ENCODE measurements at places on chromosomes 4 and X.

- DNase-seq, result no peak
These were observed 317.6 kb downstream of the BCOR start for GRCh38 chrX:39779952-39780783.

DNA sequence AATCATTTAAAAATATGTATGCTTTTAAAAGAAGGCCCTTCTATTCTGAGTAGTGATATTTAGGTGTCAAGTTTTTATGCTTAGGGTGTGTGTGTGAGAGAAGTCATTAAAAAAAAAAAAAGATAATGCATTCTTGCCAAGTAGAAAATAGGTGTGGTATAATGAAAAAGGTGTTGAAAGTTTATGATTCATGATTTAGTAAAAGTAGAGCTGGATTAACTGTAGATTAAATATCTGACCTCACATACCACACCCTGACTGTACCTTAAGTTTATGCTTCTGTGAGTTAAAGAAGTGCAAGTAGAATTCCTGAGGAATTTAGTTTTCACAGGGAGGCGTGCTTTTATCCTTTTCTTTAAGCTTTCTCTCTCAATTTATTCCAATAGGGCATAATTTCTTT, 71.1 kb downstream of the BMPR1B start:
- no peak for DNase-seq

GRCh38 chr4:105192474-105192873, 45.8 kb downstream of the TET2 start:
- DNase-seq, result no peak

DNA sequence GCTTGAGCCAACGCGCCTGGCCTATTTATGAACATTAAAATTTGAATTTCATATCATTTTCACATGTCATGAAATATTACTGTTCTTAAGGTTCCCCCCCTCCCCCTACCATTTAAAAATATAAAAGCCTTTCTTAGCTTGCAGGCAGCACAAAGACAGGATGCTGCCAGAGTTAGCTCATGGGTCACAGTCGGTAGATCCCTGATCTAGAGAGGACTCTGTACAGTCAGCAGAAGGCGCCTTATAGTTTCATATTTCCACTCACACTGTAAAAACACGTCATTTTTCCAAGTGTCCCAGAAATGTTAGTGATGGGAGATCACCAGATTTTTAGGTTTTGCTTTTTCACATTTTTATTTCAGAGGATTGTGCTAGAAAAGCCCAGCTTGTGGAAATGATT, 12.2 kb downstream of the NOCT start:
- DNase-seq, result no peak

GRCh38 chr4:180665994-180666824, 1577.0 kb upstream of the TENM3 start:
- peak; percentile 18 for DNase-seq

- no peak for DNase-seq
These were observed 176.9 kb upstream of the ARSJ start for GRCh38 chr4:114156371-114156770.

GRCh38 chrX:40709395-40709794, 25.9 kb downstream of the MED14 start:
- no peak for DNase-seq

GRCh38 chr4:122746485-122746965, 14.0 kb downstream of the BBS12 start:
- no peak for DNase-seq

- no peak for DNase-seq
These were observed 106.9 kb upstream of the MID1IP1 start for GRCh38 chrX:38694394-38694793.

DNA sequence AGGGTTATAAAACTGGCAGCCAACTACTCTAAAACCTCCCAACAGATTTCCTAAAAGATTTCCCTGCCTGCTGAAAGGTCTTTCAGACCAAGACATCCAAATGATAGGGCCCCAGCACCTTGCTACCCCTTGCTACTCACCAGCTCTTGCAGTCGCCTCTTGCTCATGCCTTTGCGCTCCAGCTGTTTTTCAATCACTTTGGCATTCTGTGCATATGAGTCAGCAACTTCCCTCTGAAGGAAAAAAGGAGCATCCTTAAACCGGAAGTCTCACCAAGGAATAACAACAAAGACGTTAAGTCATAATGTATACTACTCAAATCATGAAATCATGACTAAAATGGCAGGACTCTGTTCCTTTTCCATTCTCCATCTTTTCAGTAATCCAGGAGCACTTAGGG, 24.0 kb downstream of the STEEP1 start:
- DNase-seq, result no peak

DNA sequence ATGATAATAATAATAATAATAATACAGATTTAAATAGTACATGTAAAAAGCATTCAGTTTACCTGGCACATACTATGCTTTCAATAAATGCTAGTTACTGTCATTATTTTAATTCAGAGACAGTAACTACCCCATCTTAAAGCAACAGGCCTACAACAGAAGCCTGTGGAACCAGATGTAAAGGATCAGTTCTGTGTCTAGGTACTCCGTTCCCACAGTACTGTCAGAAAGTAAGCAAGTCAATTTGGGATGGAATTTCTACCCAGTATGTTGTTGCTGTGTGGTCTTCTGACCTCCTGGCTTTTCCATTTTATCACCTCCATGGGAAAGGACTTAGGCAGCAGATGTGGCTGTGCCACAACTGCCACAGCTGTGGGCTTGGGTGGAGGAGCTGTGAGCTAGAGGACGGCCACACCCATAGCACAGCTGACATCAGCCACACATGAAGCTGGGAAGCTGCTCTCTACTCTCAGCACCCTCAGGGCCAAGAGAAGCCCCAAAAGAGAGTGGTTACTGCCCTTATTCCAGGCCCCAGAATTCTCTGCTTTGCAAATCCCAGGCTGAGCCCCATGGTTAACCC, 102.8 kb downstream of the CBR4 start:
- DNase-seq, result no peak

DNA sequence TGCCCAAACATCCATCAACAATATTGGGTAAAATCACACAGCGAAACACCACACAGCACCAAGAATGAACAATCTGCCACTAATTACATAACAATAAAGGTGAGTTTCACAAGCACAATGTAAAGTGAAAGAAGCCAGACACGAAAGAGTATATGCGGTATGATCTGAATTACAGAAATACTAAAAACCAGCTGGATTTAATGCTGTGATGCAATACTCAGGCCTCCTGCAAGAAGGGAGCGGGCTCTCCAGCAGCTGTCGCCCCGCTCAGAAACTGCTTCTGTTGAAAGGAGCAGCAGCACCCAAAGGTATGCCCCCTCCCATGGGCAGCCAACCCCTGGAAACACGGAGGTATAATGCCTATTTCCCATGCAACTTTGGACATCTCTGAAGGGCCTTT, 77.0 kb downstream of the PAPSS1 start:
- no peak for DNase-seq

DNA sequence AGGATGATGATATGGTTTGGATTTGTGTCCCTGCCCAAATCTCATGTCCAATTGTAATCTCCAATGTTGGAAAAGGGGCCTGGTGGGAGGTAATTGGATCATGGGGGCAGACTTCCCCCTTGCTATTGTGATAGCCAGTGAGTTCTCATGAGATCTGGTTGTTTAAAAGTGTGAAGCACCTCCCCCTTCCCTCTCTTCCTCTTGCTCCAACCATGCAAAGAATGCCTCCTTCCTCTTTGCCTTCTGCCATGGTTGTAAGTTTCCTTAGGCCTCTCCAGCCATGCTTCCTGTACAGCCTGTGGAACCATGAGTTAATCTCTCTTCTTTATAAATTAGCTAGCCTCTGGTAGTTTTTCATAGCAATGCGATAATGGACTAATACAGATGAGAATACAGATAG, 19.7 kb upstream of the ALG13 start:
- DNase-seq, result no peak

- DNase-seq, result no peak
These were observed 669 bp upstream of the PPARGC1A start for GRCh38 chr4:23890369-23891063.

- DNase-seq, result no peak
These were observed 146.8 kb downstream of the DCTD start for GRCh38 chr4:182770259-182770995.

DNA sequence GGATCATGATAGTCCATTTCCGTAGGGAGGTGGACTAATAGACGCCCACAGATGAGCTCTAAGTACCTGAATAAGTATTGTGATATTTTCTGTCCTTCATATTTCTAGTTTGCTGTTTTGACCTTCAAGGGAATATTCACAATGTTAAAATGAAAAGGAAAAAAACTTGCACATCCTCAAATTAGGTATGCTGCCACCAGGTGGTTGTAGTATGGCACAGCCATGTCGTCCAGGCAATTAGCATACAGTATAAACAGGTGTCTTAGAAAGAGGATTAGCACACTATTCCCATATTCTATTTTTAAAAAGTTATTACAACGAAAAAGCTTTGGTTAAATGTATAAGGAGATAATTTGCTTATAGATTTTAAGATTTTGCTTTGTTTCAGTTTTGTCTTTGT, 802.0 kb downstream of the RPA4 start:
- peak; percentile 21 for DNase-seq

DNA sequence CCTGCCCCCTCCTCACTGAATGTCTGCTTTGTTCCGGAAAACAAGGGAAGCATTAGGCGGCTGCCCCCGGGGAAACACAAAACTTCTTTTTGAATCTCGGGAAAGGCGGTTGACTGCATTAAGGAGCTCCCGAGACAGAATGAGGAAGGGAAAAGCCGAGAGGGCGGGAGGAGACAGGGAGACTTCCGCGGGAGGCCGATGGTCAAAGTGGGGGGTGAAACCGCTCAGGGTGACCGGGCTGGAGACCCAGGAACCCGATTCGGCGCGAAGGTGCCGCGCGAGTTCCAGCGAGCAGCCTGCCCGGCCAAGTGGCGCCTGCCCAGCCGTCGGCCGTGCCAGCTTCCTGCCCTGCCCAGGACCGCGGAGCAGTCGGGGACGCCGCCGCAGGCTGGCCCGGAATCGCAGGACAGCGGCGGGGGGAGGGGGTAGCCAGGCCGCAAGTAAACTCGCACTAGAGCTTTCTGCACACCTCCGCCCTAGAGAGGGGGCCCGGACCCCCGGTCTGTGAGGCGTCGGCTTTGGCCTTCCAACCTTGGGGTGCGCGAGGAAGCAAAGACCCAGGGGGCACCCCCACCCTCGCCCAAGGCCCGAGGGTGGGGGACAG, 55.1 kb upstream of the BCOR start:
- DNase-seq, result no peak

DNA sequence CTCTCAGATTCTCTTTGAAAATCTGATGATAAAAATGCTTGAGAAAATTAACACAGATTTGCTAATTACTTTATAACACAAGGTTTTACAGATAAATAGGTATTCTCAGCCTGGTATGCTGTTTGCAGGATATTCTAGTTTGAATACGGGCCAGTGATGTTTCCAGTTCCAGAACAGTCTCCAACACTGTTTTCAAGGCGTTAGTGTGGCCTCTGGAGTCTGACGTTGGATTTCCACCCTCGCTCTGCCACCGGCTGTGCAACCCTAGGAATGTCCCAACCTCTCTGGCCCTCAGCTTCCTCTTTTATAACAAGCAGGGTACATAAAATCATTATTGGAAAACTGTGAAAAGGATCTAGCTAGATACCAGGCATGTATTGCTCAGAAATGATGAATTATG, 23.8 kb upstream of the CYP4V2 start:
- no peak for DNase-seq

- DNase-seq, result no peak
These were observed 13.3 kb upstream of the TADA2B start for GRCh38 chr4:7029921-7030320.

DNA sequence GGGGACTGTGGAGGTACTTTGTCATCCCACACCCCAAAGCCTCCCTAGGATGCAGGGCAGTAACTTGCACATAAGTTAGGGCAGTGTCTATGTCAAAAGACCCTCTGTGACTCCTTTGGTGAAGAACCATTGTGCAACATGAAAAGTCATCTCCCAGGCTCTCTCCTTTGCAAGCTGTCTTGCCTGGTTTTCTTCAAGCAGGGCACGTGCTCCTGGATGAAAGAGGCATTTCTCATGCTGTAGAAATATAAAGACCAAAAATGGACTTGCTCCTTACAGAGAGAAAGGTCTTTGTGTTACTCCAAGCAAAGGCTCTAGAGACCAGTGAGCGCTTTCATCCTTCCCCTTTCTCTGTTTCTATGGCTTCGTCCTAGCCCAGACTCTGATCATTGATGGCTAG, 44.9 kb downstream of the PLAC1 start:
- no peak for DNase-seq

- no peak for DNase-seq
These were observed 85.9 kb downstream of the STK32B start for GRCh38 chr4:5137226-5137625.

DNA sequence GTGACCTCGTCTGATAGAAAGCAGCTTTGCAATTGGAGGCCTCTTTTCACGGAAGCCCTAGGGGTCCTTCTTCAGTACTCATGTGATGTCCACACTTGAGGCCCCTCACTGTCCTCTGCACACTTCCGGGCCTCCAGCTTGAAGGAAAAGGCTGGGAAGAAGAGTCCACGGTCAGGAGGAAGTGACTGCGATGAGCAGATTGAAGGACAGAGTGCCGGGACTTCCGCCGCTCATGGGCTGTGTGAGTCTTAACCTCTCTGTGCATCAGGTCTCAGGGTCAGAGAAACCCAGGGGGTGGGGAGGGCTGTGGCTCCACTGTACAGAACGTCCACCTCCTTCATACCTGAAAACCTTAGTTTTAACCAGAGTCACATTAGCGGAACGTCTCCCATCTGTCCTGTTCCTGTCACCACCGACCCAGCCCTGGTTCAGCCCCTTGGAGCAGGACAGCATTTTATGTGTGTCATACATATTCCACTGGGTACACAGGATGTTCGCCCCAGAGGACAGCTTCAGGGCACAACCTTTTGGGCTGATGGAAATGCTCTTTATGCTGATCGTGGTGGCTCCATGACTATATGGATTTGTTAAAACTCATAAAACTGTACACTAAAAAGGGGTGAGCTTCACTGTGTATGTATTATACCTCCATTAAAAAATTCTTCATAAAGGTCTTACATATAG, 51.0 kb upstream of the SORCS2 start:
- no peak for DNase-seq

DNA sequence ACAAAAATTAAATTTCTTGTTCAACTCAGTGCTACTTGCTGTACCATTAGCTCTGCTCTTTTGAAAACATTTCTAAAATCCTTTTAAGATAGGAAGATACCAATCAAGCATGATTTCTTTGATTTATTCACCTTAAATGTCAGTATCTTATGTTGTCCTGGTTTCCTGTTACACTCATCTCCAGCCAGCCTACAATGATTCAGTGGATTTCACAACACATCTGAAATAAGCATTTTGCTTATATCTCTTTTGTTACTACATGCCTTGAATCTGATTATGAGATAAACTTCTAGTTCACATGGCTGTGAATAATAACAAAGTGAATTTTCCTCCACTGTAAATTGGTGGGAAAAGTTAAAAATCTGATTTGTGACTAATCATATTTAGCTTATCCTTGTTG, 112.5 kb upstream of the BMP3 start:
- DNase-seq, result no peak

- DNase-seq, result no peak
These were observed 872.5 kb upstream of the ADGRL3 start for GRCh38 chr4:60327651-60328050.

DNA sequence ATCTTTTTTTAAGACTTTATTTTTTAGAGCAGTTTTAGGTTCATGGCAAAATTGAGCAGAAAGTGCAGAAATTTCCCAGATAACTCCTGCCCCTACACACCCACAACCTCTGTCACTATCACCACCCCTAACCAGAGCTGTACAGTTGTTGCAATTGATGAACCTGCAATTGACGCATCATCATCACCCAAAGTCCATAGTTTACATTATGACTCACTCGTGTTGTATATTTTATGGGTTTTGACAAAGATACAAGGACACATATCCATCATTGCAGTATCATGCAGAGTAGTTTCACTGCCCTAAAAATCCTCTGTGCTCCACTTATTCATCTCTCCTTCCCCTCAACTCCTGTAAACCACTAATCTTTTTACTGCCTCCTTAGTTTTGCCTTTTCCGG, 34.5 kb upstream of the WAS start:
- no peak for DNase-seq

GRCh38 chrX:154368630-154369448, 5.6 kb downstream of the FLNA start:
- DNase-seq, result peak; percentile 94
